Stimulated activated naive CD8-positive, alpha-beta T cell treated with anti-CD3 and anti-CD28 coated beads, Interleukin-15, amount 100 ng/mL, for 72 hours (primary cell): ENCODE measurements at places on chromosomes 5 and 9.

DNA sequence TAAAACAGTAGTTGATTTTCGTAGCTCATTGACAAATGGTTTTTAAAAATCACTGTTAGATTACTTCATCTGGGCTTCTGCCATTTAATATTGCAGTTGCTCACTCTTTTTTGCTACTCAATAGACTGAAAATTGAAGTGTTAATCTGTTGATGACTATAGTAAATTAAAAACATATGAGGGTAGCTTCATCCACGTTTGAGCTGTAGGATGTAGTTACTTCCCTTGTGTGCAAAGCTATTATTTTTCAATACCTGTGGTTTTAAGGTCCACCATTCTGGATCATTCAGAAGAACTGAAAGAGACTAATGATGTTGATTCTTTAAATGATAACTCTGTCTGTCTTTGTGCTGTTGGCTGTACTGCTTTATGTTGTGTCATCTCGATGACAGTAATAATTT, 74.7 kb downstream of the LNPEP start:
- no peak for DNase-seq

DNA sequence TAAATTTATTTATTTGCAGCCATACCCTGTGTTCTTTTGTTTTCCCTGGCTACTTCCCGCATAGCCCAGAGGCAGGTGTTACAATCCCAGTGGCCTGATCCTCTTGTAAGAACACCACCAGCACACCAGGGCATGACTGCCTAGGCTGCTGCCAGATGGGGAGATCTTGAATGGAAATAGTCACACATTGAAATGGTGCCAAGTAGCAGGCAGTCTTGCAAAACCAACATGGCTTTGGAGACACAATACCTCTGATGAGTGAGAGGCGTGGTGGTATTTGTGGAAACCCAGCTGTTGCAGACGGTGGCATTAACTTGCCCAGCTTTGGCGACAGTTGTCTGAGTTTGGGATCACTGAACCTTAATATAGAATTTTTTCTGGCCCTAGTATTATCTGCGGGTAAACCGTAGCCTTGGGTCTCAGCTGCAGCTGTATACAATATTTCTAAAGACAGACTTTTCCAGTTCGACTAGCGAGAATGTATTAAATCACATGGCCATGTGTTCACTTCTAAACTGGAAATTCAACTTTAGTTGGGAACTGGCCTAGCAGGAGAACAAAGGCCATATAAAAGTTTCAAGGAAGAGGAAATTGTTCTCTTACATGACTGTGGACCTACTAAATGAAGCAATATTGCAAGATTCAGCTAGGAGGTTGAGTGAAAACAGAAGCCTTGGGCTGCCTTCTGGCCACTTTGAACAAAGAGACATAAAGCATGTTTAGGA, 277.0 kb downstream of the SMARCA2 start:
- DNase-seq: no peak

DNA sequence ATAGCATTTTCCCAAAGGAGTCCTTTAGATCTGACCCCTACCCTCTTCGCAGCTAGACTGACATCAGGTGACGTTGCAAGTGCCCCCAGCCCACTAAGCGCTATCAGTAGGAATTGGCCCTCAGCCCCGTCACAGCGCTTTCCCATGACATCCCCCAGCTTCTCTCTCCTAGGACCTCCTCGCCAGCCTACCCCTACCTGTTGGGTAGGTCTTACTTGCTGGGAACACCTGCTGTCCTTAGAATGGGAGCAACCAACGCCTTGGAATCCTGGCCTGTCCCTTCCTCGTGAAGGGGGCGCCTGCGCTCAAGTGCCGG, 584 bp upstream of the PIP5K1B start:
- no peak for DNase-seq

GRCh38 chr9:122252796-122253195, 11.8 kb downstream of the RBM18 start:
- no peak for DNase-seq

DNA sequence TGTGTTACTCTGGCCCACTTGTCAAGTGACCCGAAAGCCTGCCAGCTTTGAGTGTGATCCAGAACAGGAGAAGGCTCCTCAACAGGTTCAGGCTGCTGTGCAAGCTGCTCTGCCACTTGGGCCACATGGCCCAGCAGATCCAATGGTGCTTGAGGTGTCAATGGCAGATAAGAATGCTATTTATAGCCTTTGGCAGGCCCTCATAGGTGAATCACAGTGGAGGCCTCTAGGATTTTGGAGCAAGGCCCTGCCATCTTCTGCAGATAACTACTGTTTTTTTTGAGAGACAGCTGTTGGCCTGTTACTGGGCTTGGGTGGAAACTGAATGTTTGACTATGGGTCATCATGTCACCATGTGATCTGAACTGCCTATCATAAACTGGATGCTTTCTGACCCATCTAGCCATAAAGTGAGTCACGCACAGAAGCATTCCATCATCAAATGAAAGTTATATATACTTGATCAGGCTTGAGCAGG, 180.8 kb downstream of the CARTPT start:
- no peak for DNase-seq

GRCh38 chr9:74979844-74980243, 27.1 kb upstream of the C9orf40 start:
- no peak for DNase-seq

DNA sequence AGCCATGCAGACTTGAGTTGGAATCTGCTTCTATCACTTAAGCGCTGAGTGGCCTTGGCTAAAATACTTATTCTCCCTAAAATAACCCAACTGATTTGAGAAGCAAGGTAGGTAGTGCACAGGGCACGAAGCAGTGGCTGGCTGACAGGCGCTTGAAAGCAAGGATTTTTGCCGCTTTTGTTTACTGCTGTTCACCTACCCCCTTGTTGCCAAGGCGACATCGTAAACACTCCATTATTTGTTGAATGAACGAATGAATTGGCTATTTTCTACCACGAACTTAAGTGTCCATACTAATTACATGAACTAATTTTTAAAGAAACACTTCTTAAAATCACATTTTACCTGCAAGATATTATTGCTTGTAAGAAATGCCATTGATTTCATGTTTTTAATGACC, 98.0 kb downstream of the ANKH start:
- DNase-seq: no peak

GRCh38 chr5:67771221-67771620, 444.3 kb upstream of the PIK3R1 start:
- no peak for DNase-seq

DNA sequence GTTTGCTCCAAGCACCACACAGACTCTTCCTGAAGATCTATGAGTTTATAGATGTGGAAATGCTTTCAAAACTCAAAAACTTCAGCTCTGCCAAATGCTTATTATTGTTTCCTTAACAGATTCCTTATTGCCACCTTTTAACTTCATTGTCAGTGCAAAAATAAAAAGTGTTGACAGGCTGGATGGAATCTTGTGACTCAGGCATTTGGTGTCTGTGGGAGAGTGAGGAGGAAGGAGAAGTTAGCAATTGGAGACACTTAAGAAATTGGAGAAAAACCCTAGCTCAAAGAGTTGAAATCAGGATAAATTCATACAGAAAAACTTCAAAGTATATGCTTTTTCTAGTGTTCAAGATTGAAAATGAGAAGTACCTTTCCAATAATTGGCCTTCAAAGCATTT, 140.6 kb upstream of the PUM3 start:
- no peak for DNase-seq

GRCh38 chr5:115414406-115415142, 118.1 kb upstream of the CCDC112 start:
- DNase-seq: no peak

DNA sequence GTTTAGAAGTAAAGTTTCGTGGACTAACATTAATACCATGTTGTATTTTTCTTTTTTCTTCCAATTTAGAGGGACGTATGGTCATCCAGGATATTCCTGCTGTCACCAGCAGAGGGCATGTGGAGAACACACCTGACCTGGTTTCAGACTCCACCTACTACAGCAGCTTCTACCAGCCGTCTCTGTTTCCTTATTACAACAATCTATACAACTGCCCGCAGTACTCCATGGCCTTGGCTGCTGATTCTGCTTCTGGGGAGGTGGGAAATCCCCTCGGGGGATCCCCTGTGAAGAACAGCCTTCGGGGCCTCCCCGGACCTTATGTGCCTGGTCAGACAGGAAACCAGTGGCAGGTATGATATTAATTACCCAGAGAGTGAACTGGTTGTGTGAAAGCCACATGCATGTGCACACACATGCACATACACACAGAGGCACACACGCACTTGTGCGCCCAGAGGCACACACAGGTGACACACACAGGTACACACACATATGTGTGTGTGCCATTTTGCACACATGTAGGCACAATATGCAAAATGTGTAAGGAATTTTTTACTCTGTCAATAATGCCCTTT, 52.4 kb downstream of the DMRT1 start:
- DNase-seq: peak; percentile 78
